Epithelial cell of proximal tubule (primary cell): ENCODE measurements at places on chromosomes 7 and 10.

- no peak for DNase-seq
Measured at GRCh38 chr10:110370006-110370405, 65.3 kb upstream of the SMNDC1 start.

DNA sequence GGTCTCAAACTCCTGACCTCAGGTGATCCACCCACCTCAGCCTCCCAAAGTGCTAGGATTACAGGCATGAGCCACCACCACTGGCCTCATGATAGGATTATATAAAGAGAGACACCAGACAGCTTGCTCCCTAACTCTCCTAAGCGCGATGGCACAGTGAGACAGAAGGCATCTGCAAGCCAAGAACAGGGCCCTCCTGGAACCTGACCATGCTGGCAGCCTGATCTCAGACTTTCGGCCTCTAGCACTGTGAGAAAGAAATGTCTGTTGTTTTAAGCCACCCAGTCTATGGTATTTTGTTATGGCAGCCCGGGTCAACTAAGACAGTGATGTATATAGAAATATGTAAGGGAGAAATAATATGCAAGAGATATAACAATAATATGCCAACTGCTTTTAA is 51.2 kb downstream of the SRPK2 start:
- no peak for DNase-seq

DNA sequence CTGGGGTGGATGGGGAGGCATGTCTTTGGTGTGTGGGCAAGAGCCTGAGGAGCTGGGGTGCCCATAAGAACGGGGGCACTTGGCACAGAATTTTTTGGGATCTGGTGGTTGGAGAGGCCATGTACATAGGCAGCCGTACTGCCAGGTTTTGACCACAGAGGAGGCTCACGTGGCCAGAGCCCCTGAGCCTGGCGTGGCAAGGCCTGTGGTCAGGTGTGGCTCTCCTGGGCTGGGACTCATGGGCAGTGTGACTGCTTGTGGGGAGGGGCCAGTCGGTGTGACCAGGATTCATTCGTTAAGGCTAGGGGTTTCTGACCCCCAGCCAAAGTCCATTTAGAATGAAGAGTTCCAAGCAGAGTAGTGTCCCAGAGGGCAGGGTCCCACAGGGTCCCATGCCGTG is 38.2 kb downstream of the AGAP3 start:
- DNase-seq: no peak

- DNase-seq: no peak
Measured at GRCh38 chr10:34252111-34252510, 563.0 kb downstream of the PARD3 start.

DNA sequence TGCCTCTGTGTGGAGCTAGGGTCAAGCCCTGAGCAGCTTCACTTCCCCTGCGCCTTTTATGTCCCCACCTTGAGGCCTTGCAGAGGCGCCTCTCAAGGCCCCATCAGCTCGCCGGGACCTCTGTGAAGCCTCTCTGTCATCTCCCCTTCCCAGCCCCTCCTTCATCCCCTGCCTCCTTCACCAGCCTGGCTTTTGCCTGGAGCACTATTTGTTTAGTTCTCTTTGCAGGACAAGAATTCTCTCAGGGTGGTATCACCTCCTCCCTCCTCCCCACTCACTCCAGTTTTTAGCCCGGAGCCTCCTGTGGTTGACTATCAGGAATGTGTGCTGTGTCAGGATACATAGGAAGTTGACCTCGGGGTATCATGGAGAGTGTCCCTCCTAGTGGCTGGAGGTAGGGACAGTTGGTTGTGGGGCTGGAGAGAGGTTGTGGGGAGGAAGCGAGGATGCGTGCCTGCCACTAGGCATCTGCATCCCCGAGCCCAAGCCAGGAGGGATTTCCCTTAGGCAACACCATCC is 89.8 kb upstream of the ANLN start:
- no peak for DNase-seq

DNA sequence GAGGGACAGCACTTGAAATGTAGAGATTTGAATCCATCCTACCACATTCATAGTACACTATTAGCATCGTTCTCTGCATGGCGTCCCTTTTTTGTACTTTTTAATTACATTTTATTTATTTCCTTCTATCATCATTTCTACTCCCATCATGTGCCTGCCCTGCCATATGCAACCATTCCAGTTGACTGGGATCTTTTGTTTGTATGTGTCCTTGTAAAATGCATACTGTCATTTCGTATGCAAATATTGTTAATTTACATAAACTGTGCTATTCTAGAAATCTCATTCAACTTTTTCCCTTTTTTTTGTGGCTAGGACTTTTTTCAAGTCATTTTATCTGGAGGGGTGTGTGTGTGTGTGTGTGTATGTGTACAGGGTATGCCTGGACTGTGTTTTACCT is 57.9 kb downstream of the RAB11FIP2 start:
- DNase-seq: no peak

GRCh38 chr10:15084502-15084922 is 4.1 kb downstream of the ACBD7 start:
- peak; percentile 93 for DNase-seq

- DNase-seq: no peak
Measured at GRCh38 chr7:16270844-16271243, 150.5 kb downstream of the CRPPA start.

GRCh38 chr7:26311798-26312197 is 20.1 kb downstream of the SNX10 start:
- no peak for DNase-seq

DNA sequence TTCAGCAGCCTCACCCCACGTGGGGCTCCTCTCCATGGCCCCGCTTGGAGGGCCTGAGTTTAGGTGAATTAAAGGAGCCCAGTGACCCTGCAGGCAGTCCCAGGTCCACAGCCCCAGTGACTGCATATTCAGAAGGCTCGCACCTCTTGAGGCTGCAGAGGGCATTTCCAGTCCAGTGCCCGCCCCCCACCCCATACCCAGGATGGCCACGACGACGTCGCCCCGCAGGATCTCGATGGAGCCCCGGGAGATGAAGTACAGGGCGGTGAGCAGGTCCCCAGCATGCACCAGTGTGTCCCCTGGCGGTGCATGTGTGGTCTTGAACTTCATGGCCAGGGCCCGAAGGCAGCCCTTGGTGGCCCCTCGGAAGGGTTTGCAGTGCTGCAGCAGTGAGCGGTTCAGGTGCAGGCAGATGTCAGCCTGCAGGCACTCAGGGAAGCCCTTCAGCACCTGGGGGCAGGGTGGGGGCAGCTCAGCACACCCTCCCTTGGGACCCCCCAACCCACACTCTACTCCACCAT is 28.1 kb downstream of the KCNH2 start:
- DNase-seq: no peak

- DNase-seq: no peak
Measured at GRCh38 chr7:104341546-104341945, 13.1 kb downstream of the LHFPL3 start.

- DNase-seq: peak; percentile 2
Measured at GRCh38 chr10:15725603-15726002, 5.9 kb upstream of the ITGA8 start.

DNA sequence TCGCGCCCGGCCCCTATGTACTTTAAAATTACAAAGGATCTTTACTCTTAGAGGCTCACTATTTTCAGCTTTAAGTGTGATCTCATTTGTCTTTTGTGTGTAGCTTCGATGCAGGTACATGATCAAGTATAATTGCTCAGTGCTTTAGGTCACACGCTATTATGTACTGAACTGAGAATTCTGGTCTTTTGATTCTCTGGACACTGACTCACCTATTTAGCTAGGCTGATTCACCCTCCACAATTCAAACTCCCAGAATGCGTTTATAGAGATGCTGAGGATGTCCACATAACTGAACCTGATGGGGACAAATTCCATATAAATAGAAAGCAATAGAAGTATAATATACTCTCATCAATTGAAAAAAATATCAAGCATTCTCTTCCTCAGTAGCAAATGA is 57.8 kb downstream of the PRKCQ start:
- no peak for DNase-seq
